ENCODE measurements at places on chromosomes 6 and 20.

- DNase-seq, result no peak
These were observed 27.3 kb downstream of the PAQR8 start for GRCh38 chr6:52389264-52389625.

- no peak for DNase-seq
These were observed 2.1 kb downstream of the B3GAT2 start for GRCh38 chr6:70954750-70955149.

GRCh38 chr6:38730140-38730862 lies 15.2 kb downstream of the DNAH8 start:
- DNase-seq, result no peak

DNA sequence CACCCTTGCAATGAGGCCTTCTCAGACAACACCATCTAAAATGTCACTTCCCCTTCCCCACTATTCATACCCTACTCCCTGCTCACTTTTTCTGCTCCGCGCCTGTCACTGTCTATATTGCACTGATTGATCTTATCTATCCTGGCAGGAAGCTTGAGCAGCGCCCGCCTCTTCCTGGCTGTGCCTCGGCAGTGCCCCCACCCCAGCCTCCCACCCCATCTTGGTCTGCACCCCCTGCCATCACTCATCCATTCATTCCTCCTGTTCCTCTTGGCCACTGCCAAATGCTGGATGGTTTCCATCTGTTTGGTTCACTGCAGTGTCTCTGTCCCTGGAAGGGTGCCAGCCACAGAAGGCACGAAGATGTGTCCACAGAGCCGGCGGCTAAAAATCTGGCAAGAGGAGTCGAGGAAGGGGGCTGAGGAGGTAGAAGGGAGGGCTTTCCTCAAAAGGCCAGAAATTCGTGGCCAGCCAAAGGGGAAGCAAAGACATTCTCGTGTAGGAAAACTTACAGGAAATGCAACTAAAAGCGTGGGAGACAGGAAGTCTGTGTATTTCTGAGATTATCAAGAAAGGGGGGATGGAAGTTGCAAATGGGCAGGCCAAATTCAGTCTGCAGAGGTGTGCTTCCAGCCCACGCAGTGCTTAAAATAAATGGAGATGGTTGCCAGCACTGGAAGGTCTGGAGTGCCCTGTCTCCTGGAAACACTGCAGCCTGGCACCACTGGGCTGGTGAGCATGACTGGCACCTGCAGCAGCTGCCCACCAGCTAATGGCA lies 27.6 kb downstream of the SYNJ2 start:
- DNase-seq, result peak; percentile 78

GRCh38 chr6:109314313-109314712 lies 68.0 kb downstream of the CD164 start:
- no peak for DNase-seq

DNA sequence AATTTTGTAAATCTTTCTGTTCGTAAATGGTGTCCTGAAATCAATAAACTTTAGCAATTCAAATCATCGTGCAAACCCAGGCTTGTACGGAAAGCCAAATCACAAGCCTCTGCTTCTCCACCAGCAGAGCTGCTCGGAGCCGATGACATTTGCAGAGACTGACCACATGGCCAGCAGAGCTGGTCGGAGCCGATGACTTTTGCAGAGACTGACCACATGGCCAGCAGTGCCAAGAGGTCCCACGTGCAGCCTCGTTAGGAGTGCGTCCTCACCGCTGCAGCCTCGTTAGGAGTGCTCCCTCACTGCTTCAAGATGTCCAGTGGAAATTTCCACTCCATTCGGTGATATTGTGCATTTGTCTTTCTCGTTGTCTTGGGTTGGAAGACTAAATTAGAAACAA lies 28.5 kb downstream of the SMOC2 start:
- no peak for DNase-seq

- no peak for DNase-seq
These were observed 28.0 kb downstream of the PTPRT start for GRCh38 chr20:43161716-43162115.
